ENCODE measurements at places on chromosomes 16 and 17.
A peak's percentile ranks its signal among the peaks of the same experiment; 100 is the strongest.

DNA sequence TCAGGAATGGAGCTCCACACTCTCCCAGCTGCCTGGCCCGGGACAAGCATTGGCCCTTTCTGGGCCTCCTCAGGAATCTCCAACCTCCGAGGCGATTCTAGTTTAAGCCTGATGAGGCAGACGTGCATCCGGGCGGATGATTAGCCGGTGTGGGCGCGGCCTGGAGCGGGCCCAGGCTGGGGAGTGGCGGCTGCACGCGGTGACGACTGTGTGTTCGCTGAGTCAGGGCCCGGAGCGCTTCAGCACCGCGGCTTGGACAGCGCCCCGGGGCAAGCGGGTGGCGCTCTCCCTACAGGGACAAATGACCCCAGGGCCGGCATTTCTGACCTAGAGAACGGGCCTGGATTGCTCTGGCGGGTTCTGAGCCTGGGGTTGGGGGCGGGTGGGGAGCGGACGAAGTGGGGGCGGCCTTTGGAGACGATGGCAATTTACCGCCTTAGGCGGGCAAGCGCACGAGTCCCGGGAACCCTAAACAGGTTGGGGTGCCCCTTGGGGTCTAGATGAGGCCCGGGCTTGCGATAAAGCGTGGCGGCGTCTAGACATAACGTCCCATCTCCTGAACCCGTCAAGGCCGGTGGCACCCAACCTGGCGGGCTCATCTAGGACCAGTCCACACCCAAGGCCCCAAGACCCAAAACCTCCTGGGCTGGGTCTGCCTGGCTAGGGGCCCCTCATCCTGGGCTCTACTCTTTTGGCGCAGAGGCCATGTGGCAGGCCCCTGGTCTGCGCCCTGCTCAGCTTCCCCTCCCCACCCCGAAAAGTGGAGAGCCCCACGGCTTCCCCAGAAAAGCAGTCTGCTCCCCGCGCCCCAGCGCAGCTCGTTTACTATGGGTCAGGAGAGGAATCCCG lies 22.3 kb upstream of the ZNHIT3 start:
- peak; percentile 80 for DNase-seq

- no peak for DNase-seq
These were observed 37.2 kb upstream of the NUFIP2 start for GRCh38 chr17:29331075-29331707.

- no peak for DNase-seq
These were observed 533.9 kb upstream of the CDH11 start for GRCh38 chr16:65655802-65656201.

DNA sequence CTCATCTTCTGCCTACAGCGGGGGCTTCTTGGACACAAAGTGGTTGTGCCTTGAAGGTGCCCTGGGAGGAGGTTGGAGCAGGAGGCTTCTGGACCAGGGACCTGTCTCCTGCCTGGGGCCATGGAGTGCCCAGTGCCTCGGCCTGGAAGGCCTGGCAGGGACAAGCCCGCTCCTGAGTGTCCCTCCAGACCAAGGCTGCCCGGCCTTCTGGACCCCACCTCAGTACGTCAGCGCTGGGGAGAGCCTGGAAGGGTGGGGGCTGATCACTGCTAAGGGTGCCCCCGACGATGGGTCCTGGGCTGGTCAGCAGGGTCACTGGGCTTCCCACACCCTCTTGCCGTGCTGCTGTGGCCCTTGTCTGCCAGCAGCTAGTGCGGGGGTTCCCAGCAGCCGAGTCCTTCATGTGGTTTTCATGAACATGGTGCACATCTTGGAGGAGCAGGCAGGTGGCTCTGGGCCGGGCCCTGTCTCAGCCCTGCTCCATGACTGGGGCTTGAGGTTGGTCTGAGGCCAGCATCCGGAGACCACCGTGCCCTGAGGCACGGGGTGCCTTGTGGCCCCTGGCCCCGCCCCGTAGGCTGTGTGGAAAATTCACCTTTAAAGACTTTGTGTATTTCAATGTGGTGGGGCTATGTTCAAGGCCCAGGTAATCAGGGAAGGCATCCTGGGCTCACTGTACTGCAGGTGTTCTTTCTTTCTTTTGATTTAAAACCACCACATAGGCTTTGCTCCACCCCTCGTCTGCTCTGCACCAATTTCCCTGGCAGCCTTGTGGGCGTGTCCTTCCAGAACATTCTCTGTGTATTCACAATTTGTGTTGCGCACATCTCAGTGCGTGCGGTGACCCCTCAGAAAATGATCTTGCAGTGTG lies 22.4 kb downstream of the MGRN1 start:
- DNase-seq = no peak

DNA sequence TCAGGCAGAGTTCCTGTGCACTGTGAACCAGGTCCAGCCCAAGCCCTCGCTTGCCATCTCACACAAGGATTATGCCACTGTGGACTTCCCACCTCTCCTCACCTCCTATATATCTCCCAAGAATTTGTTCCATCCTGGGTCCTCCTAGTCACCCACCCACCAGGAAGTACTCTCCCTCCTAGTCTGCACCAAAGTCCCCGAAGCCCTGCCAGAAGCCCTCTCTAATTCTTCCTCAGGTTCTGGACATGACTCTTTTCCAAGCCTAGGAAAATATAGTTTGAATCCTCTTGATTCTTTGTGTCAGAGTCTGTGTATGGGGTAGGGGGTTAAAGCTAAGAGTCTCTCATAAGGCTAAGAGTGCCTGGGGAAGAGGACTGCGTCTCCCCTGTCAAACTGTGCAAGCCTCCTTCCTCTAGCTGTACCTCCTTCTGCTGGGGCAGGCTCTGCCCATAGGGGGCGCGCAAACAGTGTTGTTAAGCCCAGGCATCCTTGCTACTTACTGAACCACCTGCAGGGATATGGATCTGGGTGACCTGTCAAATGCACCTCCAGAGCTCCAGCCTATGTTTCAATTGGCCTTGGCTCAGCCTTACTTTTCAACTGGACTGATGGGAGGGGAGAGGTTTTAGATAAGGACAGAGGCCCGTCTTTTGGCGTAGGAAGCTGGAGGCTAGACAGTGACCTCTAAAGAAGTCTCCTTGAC lies 16.6 kb upstream of the DLX4 start:
- peak; percentile 86 for DNase-seq

DNA sequence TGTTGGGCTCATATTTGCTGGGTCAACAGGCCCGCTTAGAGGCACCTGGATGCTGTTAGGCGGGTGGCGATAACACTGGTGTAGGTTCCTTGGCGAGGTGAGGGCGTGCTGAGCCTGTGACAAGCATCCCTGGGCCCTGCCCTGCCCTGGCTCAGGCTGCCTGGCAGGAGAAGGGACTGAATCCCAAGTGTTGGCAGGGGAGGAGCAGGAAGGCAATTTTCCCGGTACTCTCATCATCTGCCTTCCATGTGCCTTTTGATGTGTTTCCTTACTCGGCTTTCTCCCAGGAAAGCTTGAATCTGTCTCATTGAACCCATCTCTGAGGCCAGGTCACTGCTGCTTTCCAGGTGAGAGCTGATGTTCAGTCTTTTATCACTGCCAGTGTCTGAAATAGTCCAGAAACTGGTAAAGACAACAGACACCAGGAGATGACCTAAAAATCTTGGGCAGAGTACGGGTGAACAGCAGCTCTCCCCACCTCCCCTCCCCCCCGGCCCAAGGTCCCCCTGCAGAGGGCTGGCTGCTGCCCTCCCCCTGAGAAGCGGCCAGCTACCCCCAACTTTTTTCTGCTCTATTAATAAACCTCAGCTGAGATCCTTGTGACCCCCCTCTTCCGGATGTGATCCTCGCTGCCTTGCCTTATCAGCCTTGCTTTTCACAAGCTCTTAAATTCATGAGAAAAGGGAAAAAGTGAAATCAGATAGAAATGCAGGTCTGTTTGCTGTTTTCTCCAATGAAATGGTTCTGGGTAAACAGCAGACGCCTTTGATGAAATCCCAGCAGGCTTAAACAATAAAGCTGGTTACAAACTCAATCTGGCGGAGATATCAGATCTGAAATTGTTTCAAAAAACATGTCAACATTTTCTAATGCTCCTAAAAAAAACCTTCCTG lies 29.0 kb downstream of the RTN4RL1 start:
- DNase-seq = no peak

DNA sequence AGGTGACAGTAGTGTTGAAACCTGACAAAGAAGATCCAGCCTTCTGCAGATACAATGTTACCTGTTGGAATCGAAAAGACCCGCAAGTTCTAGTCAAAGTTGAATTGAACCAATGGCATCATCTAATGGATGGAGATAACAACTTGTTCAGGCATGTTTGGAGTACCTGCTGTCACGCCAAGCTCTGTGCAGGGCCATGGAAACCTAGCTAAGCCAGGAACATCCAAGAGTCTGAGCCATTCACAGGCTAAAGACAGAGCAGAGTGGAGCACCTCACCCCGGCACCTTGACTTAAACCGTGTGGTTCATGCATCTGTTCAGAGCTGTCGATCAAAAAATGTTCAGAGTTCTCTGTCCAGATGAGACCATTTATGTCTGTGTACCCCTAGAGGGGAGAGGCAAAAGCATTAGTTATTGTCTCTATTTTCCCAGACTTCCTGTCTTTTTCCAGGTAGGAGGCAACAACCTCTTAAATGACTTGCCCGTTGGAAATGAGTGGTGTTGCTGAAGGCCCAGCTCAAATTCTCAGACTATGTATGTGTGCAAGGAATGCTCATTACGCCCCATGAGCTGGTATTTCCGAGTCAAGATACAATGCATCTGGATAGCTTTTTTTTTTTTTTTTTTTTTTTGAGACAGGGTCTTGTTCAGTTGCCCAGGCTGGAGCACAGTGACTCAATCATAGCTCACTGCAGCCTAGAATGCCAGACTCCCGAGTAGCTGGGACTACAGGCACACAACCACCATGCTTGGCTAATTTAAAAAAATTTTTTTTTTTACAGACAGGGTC lies 44.9 kb upstream of the XYLT1 start:
- DNase-seq = no peak

DNA sequence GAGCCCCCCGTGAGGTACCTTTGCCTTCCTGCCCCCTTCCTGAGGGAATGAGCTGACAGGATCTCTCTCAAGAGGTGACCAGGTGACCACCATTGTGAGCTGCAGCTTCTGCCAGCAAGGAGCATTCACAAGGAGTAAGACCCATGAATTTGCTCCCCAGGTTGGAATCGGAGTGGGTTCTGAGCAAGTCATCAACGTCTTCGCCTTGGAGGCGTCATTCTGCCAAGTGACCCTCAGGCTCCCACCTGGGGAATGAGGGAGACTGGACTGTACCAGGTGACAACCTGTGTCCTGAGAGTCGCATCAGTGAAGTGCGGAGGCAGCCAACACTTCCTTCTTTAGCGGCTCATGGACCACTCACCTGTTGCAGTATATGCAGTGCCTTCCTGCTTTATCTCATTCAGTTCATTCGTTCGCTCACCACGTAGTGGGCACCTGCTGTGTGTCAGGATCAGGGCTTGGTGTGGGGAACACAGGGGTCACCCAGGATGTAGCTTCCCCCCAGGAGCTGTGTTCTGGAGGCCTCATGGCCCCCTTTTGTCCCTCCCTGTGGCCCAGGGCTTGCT lies 22.8 kb downstream of the WSCD1 start:
- no peak for DNase-seq

GRCh38 chr16:26567356-26567755 lies 499.4 kb upstream of the C16orf82 start:
- DNase-seq = no peak

DNA sequence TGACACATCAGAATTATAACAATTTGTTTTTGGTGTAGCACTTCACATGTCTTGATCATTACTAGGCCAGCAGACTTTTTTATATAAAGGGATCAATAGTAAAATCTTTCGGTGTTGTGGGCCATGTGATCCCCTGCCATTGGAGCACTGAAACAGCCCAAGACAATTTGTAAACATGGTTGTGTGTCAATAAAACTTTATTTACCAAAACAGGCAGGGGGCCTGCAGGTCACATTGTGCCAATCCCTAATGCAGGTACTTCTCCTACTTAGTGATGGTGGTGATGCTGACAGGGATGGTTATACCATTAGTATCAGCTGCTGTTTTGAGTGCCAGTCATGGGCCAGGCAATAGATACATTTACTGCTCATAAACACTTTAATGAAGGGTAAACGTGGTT lies 319.9 kb downstream of the SNX29 start:
- no peak for DNase-seq

DNA sequence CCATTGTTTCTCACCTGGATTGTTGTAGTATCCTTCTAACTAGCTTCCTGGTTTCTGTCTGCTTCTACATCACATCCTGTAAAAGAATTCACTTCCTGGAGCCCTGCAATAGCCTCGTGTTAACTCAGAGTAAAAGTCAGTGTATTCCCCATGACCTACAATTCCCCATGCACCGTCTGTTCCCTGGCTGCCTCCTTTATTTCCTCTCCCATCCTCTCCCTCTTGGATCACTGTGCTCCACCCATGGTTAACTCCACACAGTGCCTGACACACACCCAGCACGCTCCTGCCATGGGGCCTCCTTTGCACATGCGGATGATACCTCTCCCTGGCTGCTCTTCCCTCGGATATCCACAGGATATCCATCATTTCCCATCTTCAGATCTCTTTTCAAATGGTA lies 301.4 kb upstream of the IRX3 start:
- DNase-seq = no peak

DNA sequence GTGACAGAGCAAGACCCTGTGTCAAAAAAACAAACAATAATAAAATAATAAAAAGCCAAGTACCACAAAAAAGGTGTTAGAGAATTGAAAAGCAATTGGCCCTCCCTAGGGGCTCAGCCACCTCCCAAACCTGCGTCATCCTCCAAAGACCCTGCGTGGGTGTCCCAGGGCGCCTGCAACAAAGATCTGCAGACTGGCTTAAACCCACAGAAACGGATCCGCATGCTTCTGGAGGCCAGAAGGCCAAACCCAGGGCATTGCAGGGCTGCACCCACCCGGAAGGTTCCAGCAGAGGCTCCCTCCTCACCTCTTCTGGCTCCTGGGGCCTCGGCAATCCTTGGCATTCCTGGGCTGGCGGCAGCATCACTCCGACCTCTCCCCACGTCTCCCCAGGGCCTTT lies 1.5 kb downstream of the ENPP7 start:
- DNase-seq = no peak

- DNase-seq = peak; percentile 47
These were observed 13.5 kb downstream of the PSMD7 start for GRCh38 chr16:74309789-74310781.

GRCh38 chr17:80720610-80721577 lies 176.3 kb downstream of the RPTOR start:
- no peak for DNase-seq

DNA sequence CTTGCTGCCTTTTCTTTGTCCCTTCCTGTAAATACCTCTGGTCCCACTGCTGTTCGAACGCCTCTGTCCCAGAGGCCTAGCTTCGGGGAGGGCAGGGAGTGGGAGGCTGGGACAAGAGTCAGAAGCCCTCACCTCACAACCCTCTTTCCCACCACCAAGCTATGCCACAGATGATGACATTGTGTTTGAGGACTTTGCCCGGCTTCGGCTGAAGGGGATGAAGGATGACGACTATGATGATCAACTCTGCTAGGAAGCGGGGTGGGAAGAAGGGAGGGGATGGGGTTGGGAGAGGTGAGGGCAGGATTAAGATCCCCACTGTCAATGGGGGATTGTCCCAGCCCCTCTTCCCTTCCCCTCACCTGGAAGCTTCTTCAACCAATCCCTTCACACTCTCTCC lies 10.4 kb downstream of the ARRB2 start:
- no peak for DNase-seq

GRCh38 chr16:12171206-12171605 lies 194.7 kb downstream of the SNX29 start:
- no peak for DNase-seq

GRCh38 chr16:85094812-85095211 lies 17.5 kb downstream of the CIBAR2 start:
- DNase-seq = no peak

- DNase-seq = no peak
These were observed 1748.9 kb downstream of the TP53TG3F start for GRCh38 chr16:35208001-35208935.

- DNase-seq = no peak
These were observed 72.1 kb upstream of the GNG13 start for GRCh38 chr16:872436-873242.

All from suppressor macrophage treated with lipopolysaccharide for 4 hours (primary cell).